ENCODE measurements at places on chromosomes 3 and 15. TPM values are rescaled to one million over a fixed set of nuclear protein-coding genes. Genes with fewer than 3 reads are reported as not detected.

IGSF10 gene
- total RNA-seq = 4.5 TPM

SLC6A11 gene
- not detected for total RNA-seq

CCDC54 gene
- total RNA-seq = not detected

ZNF620 gene
- 2.7 TPM for total RNA-seq

RARB gene
- total RNA-seq = 4.8 TPM

TNFAIP8L3 gene
- 7.4 TPM for total RNA-seq

GOLGA6L26 gene
- total RNA-seq = not detected

EPHB1 gene
- 1.9 TPM for total RNA-seq

GP5 gene
- not detected for total RNA-seq

- no peak for DNase-seq
Observed at GRCh38 chr15:65388306-65389080, 10.7 kb upstream of the IGDCC3 start.

DNA sequence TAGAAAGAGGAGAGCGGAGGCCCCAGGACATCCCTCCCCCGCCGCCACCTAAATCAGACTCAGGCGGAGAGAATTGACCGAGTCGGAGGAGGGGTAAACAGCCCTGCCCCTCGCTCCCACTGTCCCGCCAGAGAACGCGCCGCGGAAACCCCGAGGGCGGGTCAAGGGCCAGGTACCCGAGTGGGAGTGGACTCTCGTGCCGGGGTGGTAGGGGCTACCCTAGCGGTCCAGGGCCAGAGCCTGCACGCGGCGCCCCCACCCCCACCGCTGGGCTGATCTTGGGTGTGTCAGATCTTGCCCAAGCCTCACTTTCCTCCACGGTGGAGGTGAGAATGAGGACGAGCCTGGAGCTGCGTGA is 19.0 kb downstream of the SPATA12 start:
- no peak for DNase-seq

GRCh38 chr3:127855246-127855645 is 32.9 kb upstream of the MGLL start:
- no peak for DNase-seq

DNA sequence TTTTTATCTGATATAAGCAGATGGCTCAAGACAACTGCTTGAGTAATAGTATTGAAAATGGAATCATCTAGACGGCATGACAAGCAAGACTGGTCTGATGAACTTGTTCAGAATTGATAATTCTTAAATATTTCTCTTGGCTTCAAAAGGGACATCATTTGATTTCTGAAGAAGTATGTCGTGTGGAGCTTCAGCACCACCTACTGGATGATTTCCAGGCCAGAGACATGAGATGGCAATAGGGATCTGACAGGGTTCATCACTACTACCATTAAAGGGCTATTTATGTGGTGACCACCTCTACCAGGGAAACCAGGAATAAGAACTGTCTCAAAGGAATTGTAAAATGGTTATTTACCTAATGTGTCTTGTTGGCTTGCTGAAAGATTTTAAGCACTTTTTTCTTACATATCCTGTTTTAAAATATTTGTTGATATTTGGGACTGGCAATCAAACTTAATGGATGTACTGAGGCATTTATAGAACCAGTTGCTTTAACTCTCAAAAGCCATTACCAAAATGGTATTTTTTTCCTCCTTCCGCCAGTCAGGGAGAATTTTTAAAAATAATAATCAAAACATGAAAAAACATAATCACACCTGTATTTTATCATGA is 99.5 kb upstream of the FAM98B start:
- no peak for DNase-seq

- DNase-seq = no peak
Observed at GRCh38 chr3:64188810-64189560, 36.3 kb downstream of the PRICKLE2 start.

DNA sequence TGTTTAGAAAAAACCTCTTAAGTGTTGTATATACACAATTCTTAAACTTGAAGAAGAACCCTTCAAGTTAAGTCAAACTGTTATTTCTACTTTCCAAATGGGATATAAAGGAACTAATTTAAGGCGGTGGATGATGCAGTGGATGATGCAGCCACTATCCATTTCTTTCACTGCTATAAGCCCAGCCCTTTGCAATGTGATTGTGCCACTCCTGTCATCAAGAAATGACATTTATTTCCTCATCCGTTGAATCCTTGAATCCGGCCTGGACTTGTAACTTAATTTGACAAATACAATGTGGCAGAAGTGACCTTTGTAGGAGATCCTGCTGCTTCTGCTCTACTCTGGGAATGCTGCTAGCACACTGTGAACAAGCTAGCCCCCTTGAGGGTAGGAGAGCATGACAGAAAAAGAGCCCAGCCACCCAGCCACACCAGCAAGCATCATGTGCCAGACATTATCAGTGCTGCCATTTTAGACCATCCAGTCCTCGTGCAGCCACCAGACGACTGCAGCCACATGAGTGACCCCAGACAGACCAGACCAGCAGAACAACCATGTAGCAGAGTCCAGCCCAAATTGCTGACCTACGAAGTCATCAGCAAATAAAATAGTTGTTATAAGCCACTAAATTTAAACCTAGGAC is 47.4 kb downstream of the UACA start:
- no peak for DNase-seq

DNA sequence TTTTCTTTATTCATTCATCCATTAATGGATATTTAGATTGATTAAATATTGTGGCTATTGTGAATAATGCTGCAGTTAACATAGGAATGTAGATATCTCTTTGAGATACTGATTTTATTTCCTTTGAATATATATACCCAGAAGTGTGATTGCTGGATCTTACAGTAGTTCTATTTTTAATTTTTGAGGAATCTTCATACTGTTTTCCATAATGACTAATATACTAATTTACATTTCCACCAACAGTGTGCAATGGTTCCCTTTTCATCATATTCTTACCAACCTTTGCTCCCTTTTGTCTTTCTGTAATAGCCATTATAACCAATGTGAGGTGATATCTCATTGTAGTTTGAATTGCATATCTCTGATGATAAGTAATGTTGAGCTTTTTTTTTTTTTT is 106.3 kb downstream of the OTOL1 start:
- no peak for DNase-seq

GRCh38 chr3:79604681-79605080 is 163.1 kb downstream of the ROBO1 start:
- DNase-seq = no peak

DNA sequence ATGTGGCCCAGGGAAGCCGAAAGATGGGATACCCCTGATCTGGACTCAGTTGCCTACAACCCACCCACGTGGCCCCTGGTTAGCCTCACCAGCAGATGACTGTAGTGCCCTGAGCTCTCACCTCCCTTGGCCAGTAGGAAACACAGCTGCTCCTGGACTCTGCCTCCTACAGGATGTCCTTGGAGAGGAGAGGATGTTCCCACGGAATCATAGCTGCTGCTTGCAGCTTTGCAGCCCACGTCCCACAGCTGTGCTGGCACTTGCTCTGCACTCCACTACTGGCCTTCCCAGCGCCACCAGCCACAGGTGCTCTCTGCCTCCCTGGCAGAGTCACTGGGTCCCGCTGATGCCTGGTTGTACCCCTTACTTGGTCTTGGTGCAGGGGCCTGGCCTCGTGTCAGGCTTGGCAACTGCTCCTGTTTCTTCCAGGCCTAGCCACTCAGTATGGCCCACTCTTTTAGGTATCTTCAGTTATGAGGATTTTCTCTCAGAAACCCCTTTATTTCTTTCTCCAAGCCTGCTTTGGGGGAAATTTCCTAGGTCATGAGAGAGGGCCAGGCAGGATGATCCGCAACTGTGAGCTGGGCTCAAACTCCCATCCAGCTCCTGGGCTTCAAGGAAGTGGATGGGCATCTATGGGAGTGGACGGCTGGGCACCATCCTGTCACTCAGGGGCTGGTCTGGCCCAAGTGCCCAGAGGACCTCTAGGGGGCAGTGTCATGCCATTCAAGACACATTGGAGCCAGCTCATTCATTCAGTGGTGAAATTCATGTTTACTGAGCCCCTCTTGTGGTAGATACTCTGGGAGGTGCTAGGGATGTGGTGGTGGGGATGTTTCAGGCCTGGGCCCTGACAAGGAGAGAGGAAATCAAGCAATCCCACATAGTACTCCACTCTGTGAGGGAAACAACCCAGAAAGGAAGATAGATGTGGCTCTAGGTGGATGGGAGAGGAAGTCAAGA is 16.2 kb upstream of the VILL start:
- peak; percentile 89 for DNase-seq

- no peak for DNase-seq
Observed at GRCh38 chr3:25313286-25313685, 114.8 kb upstream of the RARB start.

DNA sequence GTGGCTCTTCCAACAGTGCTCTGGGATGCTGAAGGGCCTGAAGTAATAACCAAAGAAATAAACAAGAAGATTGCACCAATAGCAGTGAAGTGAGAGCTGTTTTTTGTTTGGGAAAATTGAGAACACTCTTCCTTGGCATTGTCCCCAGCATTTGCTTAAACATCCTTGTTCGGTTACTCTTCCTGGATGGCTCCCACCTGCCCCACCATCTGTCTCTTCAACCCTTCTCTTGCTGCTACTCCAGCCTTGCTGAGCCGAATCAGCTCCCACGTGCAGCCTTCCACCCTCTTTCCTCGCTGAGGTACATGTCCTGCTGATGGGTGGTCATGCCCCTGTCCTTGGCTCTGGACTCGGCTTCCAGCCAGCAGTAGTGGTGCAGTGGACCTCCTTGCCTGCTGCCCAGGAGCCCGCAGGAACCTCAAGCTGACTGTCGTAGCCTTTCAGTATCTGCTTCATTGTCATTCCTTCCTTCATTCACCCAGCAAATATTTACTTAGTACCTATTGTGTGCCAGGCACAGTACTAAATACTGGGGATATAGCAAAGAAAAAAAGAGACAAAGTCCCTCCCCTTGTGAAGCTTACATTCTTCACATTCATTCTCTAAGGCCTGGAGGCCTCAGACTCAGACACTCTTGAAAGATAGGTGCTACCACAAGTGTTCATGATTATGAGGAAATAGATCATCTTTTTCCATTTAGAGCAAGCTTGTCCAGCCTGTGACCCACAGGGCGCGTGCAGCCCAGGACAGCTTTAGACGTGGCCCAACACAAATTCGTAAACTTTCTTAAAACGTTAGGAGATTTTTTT is 17.1 kb upstream of the VILL start:
- DNase-seq = peak; percentile 71

DNA sequence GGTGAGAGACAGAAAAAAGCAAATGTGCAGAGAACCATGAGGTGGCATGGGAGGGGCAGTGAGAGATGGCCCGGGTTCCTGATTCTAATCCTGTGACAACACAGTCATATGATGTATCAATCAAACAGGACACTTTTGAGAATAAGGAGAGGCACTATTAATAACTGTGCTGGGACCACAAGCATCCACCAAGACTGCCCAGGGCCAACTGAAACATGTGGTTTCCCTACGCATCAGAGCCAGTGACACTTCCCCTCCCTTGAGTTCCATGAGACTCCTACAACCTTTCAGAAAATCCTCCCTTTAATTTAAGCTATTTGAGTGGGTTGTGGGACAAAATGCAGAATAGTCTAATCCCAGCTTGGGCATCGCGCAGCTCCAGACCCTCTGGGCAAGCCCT is 17.4 kb downstream of the SH3BP5 start:
- DNase-seq = no peak

DNA sequence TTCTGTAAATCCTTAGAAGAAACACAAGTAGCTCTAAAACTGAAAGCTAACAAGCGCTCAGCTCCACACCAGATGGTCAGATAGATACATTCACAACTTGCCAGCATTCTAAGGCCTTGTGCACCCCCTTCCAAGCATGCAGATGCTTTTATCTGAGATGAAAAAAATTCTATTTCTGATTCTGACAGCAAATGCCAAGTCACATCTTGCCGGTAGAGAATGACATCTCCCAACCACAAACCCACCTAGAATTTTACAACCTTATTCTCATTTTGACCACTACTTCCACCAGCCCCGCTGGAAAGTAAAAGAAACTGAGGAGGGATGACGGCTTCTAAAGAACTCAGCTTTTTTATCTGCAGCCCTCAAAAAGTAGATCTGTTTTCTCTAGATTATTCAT is 57.7 kb downstream of the SUMF1 start:
- no peak for DNase-seq

DNA sequence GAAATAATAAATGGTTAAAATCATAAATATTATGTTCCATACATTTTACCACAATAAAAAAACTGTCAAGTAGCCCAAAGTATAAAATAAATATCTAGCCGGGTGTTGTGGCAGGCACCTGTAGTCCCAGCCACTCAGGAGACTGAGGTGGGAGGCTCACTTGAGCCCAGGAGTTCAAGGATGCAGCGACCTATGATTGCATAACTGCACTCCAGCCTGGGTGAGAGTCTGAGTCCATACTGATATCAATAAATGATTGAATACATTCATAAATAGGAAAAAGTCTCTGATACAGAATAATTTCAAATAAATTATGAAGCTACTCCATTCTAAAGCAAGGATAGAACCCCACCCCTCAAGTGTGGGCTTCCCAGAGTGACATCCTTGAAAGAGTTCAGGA is 68.5 kb upstream of the GATA2 start:
- no peak for DNase-seq

DNA sequence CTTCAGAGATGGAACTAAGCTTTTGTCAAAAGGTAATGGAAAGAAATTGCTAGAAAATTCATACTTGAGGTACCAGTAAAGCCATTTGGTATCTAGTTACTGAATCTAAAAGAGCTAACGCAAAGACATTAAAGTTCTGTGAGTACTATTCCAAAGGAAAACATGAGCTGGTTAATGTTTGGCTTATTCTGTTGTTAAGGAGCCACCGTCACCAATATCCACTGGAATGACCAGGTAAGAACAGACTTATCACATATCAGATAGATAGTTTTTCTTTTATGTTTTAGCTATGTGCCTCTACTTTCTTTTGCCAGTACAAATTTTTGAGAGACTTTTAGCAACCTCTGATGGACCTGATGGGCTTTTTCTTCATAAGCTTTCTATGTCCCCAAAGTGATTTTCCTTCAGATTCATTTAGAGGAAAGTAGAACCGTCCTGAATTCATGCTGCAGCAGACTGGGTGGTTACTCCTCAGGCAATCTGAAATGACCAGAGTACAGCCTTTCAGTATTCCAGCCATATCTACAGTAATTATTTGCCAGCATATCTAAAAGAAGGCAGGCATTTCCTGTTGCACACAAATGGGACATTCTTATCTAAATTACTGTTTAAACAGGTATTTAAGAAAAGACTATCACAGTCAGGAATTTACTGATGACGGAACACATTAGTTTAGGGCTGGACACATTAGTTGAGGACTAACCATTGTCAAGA is 274.1 kb downstream of the MECOM start:
- no peak for DNase-seq

GRCh38 chr3:32381922-32382321 is 9.7 kb upstream of the CMTM7 start:
- DNase-seq = no peak

- no peak for DNase-seq
Observed at GRCh38 chr15:52710708-52711389, 31.7 kb upstream of the ATOSA start.

DNA sequence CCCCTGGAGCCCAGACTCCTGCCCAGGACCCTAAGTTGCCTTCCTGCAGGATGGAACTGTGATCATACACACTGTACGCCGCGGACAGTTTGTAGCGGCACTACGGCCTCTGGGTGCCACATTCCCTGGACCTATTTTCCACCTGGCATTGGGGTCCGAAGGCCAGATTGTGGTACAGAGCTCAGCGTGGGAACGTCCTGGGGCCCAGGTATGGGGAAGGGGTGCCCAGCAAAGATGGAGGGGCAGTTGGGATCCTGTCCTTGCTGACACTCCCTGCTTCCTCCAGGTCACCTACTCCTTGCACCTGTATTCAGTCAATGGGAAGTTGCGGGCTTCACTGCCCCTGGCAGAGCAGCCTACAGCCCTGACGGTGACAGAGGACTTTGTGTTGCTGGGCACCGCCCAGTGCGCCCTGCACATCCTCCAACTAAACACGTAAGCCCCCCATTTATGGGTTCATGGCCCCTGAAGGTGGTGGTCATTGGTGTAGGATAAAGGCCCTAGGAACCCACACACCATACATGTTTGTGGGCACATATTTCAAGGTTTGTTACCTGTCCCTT is 28.8 kb downstream of the NBEAL2 start:
- DNase-seq = no peak
